Activated gamma-delta T cell treated with Interleukin-2 at 50 U/mL for 16 hours (primary cell): ENCODE measurements at places on chromosomes 3 and 15.

GRCh38 chr3:40645883-40646282, 121.1 kb downstream of the ZNF621 start:
- DNase-seq = no peak

DNA sequence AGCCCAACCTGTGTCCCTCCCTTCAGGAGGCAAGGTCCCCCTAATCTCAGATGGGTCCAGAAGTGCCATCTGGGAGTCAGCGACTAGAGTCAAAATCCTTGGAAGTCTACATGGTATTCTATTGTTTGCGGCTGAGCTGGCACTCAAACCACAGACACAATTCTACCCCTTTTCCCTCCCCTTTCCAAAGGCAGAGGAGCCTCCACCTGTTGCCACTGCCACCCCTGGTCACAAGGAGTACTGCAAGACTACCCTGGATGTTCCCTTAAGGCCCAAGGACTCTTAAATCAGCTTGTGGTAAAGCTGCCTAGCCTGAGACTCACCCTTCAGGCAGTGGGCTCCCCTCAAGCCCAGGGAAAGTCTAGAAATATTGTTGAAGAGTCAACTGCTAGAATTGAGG, 4.3 kb upstream of the OR5H6 start:
- no peak for DNase-seq

- DNase-seq = no peak
These were observed 255.7 kb upstream of the TBL1XR1 start for GRCh38 chr3:177452831-177453450.

DNA sequence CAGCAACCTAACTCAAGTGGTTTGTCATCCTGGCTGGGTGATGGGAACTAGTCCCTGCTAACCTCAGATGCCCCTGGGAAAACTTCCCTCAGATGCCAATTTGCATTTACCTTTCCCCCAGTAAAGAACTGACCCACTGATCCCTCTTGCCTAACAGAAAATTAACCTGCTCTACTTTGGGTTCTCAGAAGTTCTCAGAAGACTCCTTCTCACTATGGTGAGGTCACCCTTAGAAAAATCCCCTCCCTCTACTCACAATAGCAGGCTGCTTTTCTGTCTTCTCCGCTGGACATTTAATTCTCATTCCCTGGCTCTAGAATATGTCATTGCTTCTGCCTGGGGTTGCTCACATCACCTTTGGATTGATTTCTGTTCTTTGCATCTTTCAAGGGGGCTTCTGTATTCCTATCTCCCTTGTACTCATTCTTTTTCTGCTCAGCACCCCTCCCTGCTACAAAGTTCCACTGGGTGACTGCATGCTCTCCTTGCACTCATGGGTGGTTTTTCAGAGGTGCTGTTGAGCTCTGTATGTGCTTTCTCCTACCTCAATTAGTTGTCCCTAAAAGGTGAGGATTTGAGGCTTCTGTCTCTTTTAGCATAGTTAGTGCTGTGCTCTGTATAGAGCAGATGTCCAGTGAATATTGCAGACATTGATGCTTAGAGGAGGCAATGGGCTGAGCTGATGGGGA, 869 bp downstream of the PLA1A start:
- DNase-seq = no peak

- no peak for DNase-seq
These were observed 508 bp upstream of the ECT2 start for GRCh38 chr3:172750069-172750367.

DNA sequence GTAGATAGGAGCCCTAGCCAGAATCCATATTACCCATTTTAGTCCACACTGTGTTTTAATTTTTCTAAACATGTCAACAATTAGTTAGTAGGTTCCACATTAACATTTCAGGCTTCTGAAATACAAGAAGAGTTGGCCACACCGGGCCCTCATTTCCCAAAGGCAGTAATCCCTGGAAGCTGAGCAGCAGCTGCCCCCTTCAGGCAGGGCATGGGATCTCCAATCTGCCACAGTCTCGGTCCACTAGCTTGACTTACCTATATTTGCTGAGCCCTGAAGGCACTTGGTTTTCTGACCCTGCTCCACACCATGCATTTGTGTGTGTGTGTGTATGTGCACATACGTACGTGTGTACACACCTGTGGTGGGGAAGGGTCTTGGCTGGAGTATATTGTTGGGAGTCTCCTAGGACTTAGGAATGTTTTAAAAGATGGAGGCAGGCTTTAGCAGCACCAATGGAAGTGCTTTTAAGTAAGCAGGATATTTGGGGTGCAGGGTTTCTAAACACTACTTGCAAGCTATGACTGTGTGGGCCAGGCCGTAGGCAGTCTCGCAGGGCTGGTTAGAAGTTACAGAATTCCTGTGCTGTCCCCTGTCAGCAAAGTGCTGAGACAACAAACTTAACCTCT, 71.2 kb upstream of the SOX14 start:
- no peak for DNase-seq

DNA sequence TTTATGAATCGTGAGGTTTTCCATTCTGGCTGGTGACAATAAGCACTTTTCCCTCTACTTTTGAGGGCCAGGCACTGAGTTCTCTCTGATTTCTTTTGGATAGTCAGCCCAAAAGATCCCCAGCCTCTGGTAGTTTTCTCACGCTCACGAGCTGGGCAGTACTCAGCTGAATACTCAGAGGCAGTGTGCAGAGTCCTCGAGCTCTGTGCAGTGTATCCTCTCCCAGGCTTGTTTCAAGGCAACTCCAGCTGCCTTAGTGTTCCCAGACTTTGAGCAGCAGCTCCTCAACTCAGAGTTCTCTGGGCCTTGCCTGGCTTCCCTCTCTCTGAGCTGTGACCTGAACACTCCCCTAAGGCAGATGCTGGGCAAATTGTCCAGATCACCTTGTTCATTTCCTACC, 59.1 kb upstream of the IQSEC1 start:
- DNase-seq = no peak

GRCh38 chr15:90322538-90322937, 29.5 kb upstream of the ZNF774 start:
- no peak for DNase-seq

DNA sequence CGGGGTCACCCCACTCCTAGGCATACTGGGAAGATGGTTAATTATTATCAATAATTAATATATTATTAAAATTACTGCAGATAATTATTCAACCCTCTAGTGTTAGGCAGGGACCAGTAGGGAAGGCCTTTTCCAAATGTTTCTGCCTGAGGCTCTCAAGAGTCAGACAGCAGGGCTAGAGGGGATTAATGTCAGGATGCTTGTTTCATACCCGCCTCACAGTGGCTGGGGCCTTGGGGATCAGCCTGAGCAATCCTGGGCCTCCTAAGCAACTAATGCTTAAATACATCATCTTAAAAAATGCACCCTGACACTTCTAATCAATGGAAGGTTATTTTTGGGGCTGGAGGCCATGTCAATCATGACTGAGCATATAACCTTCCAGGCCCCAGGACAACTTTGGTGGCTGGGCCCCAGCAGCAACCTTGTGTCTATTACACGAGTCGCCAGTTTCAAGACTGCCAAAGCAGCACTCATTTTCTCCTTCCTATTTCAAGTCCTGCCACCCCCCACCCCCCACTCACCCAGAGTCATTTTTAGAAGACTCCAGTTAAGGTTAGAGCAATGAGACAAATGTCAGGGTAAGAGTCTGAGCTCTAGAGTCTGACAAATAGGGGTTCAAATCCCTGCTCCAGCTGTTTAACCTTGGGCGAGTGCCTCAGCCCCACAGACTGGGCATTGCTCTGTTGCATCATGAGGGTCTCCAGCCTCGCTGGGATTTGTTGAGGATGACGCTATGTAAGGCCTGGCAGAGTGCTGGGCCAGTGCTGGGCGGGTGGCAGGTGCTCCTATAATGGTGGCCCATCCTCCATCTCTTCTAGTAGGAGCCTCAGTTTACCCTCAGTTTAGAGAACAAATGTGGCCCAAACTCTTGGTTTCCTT, 6.1 kb downstream of the AMOTL2 start:
- no peak for DNase-seq

DNA sequence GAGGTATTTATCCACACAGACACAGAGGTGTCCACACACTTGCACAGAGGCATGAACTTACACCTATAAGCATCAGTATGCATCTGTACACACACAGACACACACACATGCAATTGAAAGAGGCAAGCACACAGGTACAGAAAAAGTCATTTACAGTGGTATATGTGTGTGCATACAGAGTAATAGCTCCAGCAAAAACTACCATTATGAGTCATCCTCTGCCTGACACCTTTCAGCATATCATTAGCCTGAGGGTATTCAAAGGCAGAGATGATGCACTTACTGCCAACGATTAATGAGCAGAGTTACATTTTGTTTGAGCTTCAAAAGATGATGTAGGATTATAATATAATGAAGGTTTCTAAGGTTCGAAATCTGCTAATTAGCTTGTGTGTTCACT, 100.3 kb upstream of the TPRG1 start:
- no peak for DNase-seq

GRCh38 chr3:151393941-151394340, 9.4 kb upstream of the P2RY12 start:
- DNase-seq = no peak

GRCh38 chr3:180362081-180362480, 239.9 kb upstream of the TTC14 start:
- no peak for DNase-seq

- DNase-seq = no peak
These were observed 20.3 kb downstream of the BBS4 start for GRCh38 chr15:72706266-72706665.

GRCh38 chr3:877001-877400, 215.8 kb upstream of the CNTN6 start:
- no peak for DNase-seq

- peak; percentile 49 for DNase-seq
These were observed 463 bp downstream of the TERC start for GRCh38 chr3:169764312-169764881.

DNA sequence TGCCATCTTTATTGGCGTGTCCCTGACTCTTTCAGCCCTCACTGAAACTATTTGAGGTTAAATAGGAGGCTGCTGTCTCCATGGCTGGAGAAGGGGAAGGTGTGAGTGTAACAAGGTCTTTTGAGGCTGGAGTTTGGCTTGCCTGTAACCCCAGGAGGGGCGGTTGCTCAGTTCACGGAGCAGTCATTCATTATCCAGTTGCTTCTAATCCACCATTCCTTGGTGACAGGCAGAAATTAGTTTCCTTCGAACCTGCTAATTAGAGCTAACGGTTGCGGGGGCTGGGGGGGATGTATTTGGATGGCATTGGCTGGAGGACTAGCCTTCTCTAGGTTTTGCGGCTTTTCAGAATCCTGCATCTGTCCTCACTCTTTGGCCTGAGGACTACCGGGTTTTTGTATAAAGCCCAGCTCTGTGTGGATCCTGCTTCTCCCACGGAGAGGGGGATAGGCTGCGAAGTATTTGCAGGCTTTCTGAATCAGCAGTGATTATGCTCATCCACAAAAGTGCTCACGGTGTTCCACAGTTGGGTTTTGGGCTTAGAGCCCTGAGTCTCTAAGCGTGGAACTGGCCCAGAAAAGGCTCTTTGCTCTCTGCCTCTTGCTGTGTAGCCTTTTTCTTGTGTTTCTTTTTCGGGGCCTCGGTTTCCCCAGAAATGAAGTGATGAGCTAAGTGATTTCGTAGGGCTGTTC, 18.6 kb downstream of the FGD5 start:
- no peak for DNase-seq

DNA sequence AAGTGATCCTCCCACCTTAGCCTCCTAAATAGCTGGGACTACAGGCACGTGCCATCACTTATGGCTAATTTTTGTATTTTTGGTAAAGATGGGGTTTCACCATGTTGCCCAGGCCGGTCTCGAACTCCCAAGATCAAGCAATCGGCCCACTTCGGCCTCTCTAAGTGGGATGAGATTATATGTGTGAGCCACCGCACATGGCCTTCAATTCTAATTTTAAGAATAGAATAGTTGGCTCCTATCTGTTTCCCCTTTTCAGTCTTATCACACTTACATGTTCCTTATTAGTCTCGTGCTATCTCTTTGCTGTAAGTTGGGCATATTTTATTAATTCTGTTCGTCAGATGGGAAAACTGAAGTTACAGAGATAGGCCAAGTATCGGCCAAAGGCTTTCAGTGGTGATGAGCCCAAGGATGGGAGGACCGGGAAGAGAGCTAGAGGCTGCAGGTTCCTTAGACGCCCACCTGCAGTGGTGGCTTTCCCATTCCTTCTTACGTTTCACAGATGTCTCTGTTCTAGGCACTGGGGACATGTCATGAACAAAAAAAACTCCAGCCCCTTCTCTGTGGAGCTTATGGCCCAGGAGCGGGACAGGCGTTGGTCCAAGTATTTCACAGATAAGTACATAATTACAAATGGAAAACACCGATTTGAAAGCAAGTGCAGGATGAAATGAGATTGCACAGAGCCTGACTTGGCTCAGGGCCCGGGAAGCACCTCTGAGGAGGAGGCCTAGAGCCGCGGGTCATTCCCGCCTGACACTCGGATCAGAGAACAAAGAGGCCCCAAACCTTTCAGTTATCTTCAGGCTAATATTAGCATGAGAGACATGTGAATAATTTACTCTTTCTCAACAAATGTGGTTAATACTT, 91.1 kb upstream of the KLF13 start:
- no peak for DNase-seq

- no peak for DNase-seq
These were observed 50.7 kb downstream of the ADCY5 start for GRCh38 chr3:123397921-123398785.

DNA sequence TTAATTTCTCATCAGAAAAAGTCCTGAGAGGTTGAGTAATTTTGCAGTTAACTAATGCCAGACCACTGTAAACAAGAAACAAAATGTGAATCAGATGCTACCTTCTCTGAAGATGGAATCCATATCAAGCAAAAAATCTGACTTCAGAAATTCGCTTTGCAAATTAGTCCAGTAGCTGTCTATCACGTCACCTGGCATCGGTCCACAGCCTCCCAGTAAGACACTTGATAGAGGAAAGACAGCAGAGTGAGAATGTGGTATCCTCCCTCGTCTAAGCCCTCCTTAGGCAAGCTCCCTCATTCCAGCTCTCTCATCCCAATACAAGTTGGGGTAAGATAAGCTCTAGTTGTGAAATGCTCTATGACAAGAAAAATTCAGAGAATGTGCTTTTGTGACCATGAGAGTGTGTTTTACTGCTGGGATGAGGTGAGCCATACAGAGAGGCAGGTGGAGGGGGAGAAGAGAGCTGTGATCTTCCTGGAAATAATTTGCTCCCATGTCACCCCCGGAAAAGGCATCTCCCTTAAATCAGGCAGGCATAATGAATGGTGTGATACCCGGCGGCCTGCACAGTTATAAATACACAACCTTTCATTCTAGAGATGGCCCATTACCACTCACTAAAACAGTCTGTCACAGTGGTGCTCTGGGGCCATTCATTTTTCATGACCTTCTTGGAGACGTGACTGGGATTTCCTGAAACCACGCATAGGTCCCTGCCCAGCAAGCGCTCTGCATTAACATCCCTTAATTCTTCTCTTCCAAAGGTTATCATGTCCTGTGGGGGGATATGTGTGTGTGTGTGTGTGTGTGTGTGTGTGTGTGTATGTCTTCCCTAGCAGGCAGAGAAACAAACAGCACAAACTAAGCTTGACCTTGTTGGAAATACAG, 602.0 kb upstream of the KCNMB2 start:
- DNase-seq = no peak
